ENCODE measurements at places on chromosomes 1 and 21.

- no peak for DNase-seq
Measured at GRCh38 chr1:226881515-226882185, 11.2 kb downstream of the PSEN2 start.

GRCh38 chr1:46415514-46415913, 21.4 kb downstream of the FAAH start:
- no peak for DNase-seq

DNA sequence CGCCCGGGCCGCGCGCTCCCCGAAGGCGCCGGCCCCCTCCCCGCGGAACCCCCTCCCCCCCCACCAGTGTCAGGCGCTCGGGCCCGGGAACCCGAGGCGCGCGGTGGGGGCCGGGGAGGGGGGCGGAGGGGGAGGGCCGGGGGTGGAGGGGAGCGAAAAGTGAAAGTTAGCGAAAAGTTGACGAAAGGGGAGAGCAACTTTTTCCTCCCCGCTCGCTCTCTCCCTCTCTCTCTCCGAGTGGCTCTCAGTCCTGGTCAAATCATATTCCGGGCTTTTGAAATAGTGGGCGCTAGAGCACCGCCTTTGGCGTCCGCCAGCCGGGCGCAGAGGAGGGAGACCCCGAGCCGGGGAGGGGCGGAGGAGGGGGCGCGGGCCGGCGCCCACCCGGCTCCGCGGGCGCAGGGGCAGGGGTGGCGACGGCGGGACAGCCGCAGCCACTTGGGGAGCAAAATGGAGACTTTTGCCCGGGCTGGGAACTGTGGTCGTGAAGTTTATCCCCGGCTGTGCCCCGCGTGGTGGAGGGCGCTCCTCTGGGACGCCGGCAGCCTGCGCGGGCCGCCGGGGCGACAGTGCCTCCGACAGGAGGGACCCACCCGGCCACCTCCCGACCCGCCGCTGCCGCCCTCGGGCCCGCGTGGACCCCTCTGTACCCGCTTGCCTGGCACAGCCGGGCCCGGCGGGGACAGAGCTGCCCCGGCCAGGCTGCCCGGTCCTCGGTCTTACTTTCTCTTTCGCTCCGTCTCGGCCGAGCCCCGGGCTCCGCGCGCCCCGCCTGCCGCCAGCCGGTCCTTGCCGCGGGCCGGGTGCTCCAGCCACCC, 697 bp downstream of the PRDM16 start:
- no peak for DNase-seq

- DNase-seq, result no peak
Measured at GRCh38 chr1:190436615-190437014, 41.0 kb downstream of the BRINP3 start.

DNA sequence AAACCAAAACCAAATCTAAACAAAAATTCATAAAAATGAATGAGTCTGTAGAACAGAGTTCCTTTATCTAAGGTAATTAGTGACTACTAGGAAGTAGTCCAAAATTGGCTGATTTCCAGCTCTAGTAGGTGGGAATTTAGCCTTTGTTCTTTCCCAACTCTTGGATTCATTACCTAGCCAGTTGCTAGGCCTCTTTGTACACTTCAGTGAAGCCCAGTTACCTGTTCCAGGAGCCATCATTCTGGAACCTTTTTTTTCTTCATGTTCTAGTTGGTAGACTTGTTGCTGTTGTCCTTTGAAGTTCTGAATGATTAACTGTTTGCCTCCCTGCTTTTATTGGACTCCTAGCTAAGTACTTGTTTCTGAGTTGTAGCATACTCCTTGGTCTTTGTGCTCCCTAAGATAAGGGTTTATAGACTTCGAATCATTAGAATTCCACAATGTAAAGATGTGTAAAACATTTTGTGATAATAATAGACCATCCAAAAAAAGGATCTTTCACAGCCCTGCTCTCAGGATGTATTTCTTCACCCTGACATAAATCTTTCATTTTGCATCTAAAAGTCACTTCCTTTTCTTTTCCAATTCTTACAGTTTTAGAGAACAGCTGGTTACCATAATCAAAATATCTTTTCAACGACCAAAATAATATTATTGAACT, 9.8 kb downstream of the PLA2G4A start:
- no peak for DNase-seq

GRCh38 chr1:159879136-159879535, 16.7 kb upstream of the VSIG8 start:
- DNase-seq, result no peak

- no peak for DNase-seq
Measured at GRCh38 chr1:94463765-94464330, 45.7 kb downstream of the ABCD3 start.

DNA sequence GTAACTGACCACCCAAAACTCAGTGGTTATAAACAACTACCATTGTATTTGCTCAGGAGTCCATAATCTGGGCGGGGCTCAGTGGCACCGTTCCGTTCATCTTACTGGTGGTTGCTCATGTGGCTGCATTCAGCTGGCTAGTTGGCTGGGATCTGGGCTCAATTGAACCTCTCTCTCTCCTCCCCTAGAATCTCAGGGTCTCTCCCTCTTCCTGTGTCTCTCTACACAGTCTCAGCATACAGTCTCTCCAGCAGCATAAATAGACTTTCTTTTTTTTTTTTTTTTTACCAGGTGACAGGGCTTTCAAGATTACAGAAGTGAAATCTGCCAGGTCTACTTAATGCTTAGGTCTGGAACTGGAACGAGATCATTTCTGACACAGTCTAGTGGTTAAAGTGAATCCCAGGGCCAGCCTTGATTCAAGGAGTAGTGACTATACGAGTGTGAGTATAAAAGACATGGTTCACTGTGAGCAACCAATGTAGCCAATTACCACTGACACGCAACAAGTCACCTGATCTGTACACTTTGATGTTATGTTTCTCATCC, 193.7 kb upstream of the ESRRG start:
- no peak for DNase-seq

GRCh38 chr1:211334986-211335385, 8.4 kb downstream of the TRAF5 start:
- DNase-seq, result no peak

- DNase-seq, result no peak
Measured at GRCh38 chr1:72178266-72178665, 104.1 kb downstream of the NEGR1 start.

- DNase-seq, result no peak
Measured at GRCh38 chr1:17554954-17555353, 15.5 kb downstream of the ARHGEF10L start.

GRCh38 chr1:65508051-65508450, 87.6 kb downstream of the LEPR start:
- DNase-seq, result no peak

DNA sequence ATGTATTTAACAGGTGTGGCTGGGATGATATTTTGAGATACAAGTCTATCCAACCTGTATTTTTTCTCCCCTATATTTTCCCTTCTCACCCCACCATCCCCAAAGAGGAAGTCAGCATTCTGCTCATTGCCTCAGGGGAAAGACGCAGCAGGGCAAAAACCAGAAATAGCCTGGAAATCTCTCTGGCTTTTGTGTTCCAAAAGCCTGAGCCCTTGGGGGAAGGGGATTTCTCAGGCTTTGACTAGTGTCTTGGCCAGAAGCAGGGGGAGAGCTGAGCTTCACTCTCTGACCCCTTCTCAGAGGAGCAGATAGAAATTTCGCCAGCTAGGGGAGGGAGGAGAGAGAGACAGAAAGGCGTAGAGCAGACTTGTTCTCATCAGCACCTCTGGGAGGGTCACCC, 244.7 kb downstream of the RRAGC start:
- no peak for DNase-seq

GRCh38 chr1:53378061-53378460, 50.2 kb upstream of the LRP8 start:
- DNase-seq, result no peak

- DNase-seq, result no peak
Measured at GRCh38 chr1:32782086-32782485, 35.1 kb downstream of the YARS1 start.

DNA sequence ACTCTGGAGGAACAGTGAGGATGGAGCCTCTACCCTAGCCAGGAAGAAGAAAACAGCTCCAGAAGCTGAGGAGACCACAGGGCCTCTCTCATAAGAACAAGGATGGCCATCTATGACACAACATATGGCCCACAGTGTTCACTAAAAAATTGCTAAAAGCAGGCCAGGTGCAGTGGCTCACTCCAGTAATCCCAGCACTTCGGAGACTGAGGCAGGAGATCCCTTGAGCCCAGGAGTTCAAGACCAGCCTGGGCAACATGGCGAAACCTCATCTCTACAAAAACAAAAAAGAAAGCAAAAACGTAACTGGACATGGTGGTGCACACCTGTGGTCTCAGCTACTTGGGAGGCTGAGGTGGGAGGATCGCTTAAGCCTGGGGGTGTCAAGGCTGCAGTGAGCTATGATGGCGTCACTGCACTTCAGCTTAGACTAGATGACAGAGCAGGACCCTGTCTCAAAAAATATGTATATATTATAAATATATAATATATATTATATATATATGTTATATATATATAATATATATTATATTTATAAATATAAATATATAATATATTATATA, 103.1 kb downstream of the TOMM20 start:
- no peak for DNase-seq

DNA sequence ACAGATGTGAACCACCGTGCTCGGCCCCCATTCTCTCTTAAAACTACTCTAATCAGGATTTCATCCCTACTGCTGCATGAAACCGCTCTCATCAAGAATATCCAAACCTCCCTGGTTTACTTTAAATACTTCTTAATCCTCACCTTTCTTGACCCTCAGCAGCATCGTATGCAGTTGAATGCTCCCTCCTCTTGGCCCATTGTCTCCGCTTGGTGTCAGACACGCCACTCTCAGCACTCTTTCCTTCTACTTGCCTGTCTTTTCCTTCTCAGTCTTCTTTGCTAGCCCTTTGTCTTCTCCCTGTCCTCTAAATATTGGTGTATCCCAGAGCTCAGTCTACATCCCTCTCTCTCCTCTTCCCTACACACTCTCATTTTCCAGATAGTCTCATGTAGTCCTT, 314.9 kb downstream of the MRPL39 start:
- no peak for DNase-seq

DNA sequence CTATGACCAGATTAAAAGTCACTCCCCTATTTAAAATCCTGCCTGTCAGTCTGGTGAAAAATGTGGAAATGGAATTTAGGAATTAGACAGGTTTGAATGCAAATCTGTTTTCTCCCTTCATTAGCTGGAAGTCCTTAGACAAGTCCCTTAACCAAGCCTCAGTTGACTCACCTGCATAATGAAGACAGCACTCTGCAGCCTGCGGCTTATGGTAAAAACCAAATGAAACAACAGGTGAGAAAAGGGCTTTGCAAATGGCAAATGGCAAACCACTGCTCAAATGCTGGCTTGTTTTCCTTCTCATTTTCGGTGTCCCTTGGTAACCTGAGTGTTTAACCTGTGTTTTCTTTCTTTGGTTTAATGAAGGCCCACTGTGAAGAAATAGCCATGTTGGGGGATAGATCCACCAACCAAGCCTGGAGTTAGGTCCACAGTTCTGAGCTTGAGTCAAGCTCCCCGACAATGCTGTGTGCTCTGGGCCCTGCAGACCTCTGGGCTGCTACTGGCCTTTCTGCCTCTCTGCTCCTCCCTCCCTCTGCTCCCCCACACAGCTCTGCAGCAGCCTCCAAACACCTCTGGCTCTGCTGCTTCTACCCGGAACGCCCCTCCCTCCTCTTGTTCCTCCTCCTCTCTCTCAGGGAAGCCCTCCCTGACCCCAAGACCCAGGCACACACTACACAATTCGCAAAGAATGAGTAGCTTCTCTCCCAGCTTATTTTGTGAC, 641.8 kb downstream of the MATN1 start:
- DNase-seq, result no peak

DNA sequence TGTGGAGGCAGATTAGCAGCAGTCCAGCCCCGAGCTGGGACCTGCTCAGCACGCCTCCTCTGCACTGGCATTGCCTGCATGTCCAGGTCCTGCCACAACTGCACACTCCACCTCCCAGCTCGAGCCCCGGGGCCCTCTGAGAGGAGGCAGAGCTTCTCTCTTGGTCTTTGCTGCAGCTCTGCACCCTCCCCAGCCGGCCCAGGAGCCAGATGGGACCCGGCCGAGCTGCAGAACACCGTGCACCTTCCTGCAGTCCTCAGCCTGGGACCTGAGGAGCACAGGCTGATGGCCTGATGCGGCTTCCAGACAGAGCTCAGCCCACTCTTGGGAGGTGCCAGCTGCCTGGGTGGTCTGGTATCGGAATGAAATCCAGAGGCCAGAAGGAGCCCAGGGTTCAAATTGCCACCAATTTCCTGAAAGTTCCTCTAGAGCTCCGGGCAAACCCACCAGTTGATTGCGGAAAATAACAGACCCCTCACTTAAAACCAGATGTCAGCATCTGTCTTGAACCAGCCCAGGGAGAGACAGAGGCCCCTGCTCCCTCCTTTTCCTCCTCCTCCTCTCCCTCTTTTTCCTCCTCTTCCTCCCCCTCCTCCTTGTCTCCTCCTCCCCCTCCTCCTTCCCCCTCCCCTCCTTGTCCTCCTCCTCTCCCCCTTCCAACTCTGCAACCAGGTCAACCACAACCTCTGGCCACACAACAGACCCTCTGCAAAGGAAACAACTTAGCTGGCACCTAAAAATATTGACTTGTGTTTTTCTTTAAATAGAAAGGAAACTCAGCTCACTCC, 10.6 kb upstream of the SPSB1 start:
- DNase-seq, result no peak

GRCh38 chr1:197989058-197989457, 71.9 kb downstream of the LHX9 start:
- no peak for DNase-seq

DNA sequence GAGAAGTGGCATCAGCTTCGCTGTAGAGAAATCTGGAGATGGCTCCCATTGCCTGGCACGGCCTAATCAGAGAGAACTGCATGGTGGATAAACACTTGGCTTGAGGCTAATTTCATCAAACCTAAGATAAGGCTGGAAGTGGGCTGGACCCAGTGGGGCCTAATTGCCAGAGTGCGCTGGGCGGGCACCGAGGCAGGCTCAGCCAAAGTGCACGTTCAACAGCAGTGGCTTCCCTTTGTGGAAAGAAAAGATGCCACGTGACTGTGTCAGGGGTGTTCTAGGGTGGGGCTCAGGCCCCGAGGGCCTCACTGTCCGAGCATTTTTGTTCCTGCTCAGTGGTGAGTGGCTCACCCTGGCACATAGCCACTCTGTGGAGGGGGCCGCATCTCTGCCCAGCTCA, 5.8 kb downstream of the PLCH2 start:
- no peak for DNase-seq

- no peak for DNase-seq
Measured at GRCh38 chr1:117363571-117364048, 3.6 kb upstream of the MAN1A2 start.

- DNase-seq, result no peak
Measured at GRCh38 chr1:213669964-213670691, 317.6 kb upstream of the PROX1 start.

DNA sequence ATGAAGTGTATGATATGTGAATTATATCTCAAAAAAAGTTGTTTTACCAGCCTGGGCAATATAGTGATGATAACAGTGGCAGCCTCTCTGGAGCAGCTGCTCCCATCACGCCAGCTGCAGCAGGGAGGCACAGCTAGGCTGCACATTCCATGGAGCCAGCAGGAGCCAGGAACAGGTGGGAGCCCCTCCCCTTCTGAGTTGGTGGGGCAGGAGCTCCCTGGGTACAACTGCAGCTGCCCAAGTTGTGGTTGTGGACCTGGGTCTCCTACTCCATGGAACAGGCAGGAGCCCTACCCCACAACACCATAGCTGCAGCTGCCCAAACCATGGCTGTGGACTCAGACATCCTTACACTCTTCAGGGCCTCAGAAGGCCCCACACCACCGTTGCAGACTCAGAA, 21.7 kb upstream of the FNBP1L start:
- DNase-seq, result no peak

GRCh38 chr1:199018471-199019135, 379.8 kb downstream of the PTPRC start:
- no peak for DNase-seq

GRCh38 chr1:198228925-198229324, 72.1 kb downstream of the NEK7 start:
- DNase-seq, result no peak

Data from stimulated activated CD4-positive, alpha-beta T cell treated with anti-CD3 and anti-CD28 coated beads, Interleukin-15, amount 100 ng/mL, for 48 hours (primary cell).